ENCODE measurements at places on chromosomes 16 and 17. TPM values are rescaled to one million over a fixed set of nuclear protein-coding genes. Genes with fewer than 3 reads are reported as not detected.

Gene DCTPP1
- total RNA-seq, result 87.5 TPM

Gene NATD1
- total RNA-seq, result 3.0 TPM

Gene EIF1
- 1,072 TPM for total RNA-seq

Gene SLC35G6
- not detected for total RNA-seq

Gene NPB
- not detected for total RNA-seq

Gene SNX20
- total RNA-seq, result 55.4 TPM

Gene ACE
- 2.6 TPM for total RNA-seq

Gene PLD6
- 9.4 TPM for total RNA-seq

Gene CORO6
- total RNA-seq, result 21.3 TPM

Gene PNMT
- not detected for total RNA-seq

Gene CLEC18A
- 0.81 TPM for total RNA-seq

Gene SOST
- not detected for total RNA-seq

Gene CDK5R1
- 12.4 TPM for total RNA-seq

Gene GP2
- total RNA-seq, result not detected

Gene PTGES3L
- total RNA-seq, result 0.53 TPM

Gene SLC25A39
- 122 TPM for total RNA-seq

Gene HIGD1B
- total RNA-seq, result not detected

Gene KREMEN2
- not detected for total RNA-seq

Gene DHRS7C
- not detected for total RNA-seq

Gene KCNH4
- 0.39 TPM for total RNA-seq

Gene GP1BA
- total RNA-seq, result not detected

Gene NEK8
- 4.0 TPM for total RNA-seq

Gene OTOA
- not detected for total RNA-seq

Gene PRDM7
- not detected for total RNA-seq

Gene ZNF785
- 14.0 TPM for total RNA-seq

Gene TNFRSF17
- not detected for total RNA-seq

Gene C16orf96
- total RNA-seq, result 0.17 TPM

Gene CDK3
- 2.9 TPM for total RNA-seq

Gene IKZF3
- total RNA-seq, result 52.0 TPM

Gene KCNJ18
- total RNA-seq, result not detected

Gene FA2H
- total RNA-seq, result 0.22 TPM

Gene KRT27
- total RNA-seq, result not detected

Gene PRSS33
- not detected for total RNA-seq

Gene GAST
- not detected for total RNA-seq

Gene CCDC144A
- 4.7 TPM for total RNA-seq

Gene NPEPPS
- total RNA-seq, result 114 TPM

Gene ZSCAN10
- 0.19 TPM for total RNA-seq

Gene JPT1
- total RNA-seq, result 263 TPM

Gene TMEM88
- total RNA-seq, result 2.2 TPM

Gene CLEC19A
- total RNA-seq, result not detected

Gene TTYH2
- 7.9 TPM for total RNA-seq

Gene ZNF768
- 14.2 TPM for total RNA-seq

Gene HBQ1
- not detected for total RNA-seq

Gene ANKFN1
- total RNA-seq, result not detected

Gene NPTX1
- 1.2 TPM for total RNA-seq

Gene MYCBPAP
- 8.5 TPM for total RNA-seq

Gene ABCC12
- not detected for total RNA-seq

Gene ALOXE3
- 0.12 TPM for total RNA-seq

Gene ARHGDIA
- 526 TPM for total RNA-seq

Gene KRT15
- total RNA-seq, result not detected

Gene KRT16
- not detected for total RNA-seq
